Activated CD8-positive, alpha-beta memory T cell treated with anti-CD3 and anti-CD28 coated beads for 4 hours (primary cell): ENCODE measurements at places on chromosomes 11 and 22.

GRCh38 chr11:67013511-67014045 is 9.4 kb upstream of the SYT12 start:
- DNase-seq, result no peak

GRCh38 chr11:77418155-77418970 is 55.5 kb downstream of the PAK1 start:
- no peak for DNase-seq

- DNase-seq, result no peak
Measured at GRCh38 chr22:37482244-37482643, 3.9 kb downstream of the MFNG start.

GRCh38 chr11:116426761-116427160 is 346.0 kb downstream of the BUD13 start:
- no peak for DNase-seq

- DNase-seq, result no peak
Measured at GRCh38 chr11:12725863-12726682, 51.9 kb downstream of the TEAD1 start.

DNA sequence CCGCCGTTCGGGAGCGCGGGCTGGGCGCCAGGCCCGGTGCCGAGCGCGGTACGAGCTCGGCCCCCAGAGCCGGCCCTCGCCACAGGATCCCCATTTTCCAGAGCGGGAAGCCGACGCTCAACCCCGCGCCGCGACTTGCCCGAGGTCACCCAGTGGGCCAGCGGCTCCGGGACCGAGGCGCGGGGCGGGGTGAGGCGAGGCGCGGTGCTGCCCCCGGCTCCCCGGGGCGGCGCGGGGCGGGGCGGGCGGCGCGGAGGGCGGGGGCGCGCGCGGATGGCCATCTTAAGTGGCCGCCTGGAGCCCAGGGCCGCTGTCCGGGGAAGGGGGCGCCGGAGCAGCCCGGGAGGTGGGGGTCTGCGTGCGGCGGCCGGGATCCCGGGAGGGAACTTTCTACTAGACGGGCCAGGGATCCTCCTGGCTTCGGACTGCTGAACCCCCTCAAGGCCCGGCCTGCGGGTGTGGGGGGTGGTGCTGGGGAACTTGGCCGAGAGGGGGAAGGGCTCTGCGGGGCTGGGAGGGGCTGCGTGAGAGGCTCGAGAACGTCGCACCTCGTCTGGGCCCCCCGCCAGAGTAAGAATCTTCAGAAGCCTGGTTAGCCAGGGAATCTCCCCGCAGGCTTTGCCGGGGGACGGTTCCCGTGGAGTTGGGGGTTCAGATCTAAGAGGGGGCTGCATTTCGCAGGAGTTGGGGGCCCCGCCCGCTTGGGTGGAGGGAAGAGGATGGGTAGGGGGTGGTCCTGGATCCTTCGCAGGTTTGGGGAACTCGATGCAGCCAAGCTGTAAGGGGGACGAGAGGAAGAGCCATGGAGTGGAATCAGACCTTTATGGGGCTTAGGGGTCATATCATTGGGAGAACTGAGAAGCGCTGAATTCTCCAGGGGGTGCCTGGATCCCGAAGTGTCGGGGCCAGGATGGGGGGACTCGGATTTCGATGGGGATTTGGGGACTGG is 678 bp upstream of the INPPL1 start:
- no peak for DNase-seq

DNA sequence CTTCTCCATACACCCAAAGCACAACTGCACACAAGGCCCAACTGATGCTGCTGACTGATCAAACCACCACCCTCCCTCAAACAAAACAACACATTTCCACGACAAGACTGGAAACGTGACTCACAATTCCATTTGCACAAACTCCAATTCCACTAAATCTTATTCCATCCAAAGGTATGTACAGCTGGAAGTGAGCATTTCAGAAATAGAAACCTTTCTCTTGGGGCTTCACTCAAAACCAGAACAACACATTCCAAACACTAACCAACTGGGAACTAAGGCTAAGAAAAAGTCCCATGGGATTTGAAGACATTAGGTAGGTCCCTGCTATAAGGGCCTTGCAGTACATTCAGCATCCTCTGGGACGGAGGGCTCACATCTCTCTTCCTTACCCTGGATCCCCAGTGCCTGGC is 19.6 kb downstream of the MORC2 start:
- DNase-seq, result no peak
